ENCODE measurements at places on chromosomes 13 and 19.

- no peak for DNase-seq
Observed at GRCh38 chr13:23349161-23349897, 84.2 kb downstream of the SACS start.

- peak; percentile 9 for DNase-seq
Observed at GRCh38 chr19:35509018-35509652, 4.3 kb downstream of the DMKN start.

DNA sequence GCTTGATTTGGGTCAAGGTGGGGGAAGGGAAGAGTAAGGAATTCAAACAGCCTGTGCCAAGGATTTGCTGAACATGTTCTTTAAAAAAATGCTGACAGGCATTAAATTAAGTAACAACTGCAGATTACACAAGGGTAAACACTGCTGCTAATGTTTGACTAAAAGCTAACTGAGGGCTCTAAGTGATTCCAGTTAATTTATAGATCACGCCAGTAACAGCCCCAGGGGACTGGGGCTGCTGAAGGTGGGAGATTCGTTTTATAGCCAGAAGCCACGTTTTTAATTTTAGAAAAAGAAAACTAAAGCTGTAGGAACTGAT, 321.7 kb downstream of the DLEU7 start:
- DNase-seq = no peak

- DNase-seq = no peak
Observed at GRCh38 chr13:39326469-39327171, 276.4 kb downstream of the LHFPL6 start.

DNA sequence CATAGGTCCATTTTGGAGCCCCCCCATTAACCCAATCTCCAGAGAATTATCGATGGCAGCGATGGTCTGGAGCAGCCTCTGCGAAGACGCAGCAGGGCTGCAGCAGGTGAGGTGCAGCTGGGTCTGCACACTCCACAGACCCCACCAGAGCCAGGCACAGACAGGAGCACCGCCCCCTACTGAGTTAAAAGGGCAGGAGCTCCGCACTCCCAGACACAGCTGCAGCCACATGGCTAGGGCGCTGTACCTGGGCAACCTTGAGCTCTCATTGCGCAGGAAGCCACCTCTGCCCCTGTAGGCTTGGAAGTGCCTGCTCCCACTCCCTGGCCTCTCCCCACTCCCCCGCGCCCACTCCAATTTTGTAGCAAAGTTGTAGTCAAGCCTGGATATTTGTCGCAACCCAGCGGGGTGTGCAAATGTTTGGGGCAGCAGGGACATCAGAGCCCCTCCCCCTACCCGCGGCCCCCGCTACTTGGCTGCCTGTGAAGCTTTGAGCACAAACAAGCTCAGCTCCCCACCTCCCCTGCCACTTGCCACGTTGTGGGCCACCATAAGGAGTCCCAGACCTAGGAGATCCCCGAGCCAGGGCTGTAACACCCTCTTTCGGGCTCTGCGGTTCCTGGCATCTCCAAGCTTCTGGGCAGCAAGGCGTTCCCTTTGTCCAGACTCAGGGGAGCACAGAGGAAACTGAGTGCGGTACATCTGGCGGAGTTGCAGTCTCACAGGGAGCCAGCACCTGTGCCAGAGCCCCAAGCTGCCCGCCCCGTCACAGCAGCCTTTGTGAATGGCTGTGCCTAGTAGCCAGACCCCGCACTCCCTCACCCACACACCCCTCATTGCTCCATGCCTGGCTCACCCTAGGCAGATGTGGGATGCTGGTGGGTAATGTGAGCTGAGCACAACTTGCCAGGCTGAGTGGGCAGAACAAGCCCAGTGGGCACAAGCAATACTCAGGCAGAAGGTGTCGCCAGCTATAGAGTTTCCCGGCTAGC, 949.7 kb upstream of the SLITRK1 start:
- no peak for DNase-seq

DNA sequence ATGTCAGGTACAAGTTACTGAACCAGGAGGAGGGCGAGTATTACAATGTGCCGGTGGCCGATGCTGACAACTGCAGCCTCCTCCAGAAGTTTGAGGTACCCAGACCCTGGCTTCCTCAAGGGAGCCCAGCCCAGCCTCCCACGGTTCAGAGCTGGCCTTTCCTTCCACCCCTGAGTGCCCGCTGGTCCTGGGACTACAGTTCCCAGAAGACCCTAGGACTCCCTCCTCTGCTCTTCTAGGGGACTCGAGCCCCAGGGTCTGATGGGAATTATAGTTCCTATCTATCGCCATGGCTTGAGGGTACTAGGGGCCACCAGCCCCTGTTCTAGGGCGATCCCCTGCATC, 11.0 kb downstream of the PRKCG start:
- no peak for DNase-seq

DNA sequence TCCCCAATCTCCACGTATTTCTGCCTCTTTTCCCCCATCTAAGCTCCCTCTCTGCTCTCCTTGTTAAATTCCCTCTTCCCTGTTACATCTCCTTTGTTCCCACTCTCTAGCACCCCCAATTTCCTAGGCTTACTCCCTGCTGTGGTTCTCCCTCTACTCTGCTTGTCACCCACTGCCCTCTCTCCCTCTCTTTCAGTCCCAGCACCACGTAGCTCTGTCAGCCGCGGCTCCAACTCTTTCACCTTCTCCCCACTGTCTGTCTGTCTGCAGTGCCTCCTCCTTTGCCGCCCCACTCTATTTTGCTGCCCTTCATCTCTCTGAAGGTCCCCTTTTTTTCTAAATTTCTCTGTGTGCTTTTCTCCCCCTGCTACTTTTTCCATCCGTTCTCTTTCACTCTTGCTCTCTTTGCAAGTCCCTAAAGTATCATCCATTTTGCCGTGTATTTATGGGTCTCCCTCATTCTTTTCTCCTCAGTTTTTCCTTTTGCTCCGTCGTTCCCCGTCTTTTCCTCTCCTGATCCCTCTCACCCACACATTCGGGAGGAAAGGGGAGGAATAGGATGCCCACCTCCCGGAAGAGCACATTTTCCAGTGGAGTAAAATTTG, 937 bp downstream of the ZNF841 start:
- DNase-seq = no peak

- no peak for DNase-seq
Observed at GRCh38 chr13:77514336-77514726, 21.2 kb upstream of the SCEL start.

DNA sequence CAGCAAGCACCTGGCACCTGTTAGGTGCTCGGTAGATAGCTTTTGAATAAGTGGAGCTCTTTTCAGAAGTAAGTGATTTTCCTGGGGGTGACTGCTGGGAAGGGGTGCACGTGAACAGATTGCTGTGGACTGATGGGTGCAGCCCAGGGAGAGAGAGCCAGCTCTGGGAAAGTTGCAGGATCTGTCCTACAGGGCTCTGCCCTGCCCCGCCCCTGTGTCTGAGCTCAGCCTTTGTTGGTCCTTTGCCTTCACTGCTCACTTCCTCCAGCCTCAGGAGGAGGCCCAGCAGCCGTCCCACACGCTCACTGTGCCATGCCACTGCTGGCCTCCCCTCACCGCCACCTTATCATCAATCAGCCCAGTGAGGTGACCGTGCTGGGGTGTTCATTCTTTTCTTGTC, 33.7 kb upstream of the TEX29 start:
- DNase-seq = no peak

- no peak for DNase-seq
Observed at GRCh38 chr13:51004111-51004865, 94.7 kb downstream of the RNASEH2B start.

DNA sequence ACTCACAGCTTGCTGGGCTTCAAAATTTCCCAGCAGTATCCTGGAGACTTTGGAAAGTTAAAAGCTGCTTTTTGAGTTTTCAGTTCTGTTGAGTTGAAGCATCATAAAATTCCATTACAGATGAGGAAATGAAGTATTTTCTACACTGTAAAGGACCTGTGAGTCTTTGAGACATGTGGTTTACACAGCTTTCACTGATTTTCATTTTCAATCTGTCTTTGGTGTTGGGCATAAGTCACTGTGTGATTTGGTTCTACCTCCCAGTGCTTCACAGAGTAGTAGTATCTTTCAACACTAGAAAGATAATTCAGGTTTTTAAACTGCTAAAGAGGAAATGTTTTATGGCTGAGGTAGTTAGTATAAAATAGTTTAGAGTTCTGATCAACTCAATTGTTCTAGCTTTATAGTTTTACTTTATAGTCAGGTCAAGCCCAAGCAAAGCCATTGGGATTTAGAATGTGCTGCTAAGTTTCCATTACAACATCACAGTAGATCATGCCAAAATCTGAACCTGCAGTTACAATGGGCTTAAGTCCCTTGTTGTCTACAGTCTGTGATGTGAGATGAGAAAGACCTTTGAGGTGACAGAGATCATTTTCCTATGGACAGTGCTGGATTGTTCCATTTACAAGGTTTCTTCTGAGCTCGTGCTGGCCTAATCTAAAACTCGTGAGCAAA, 161.6 kb downstream of the FLT1 start:
- DNase-seq = no peak

- no peak for DNase-seq
Observed at GRCh38 chr19:54478677-54479266, 5.7 kb upstream of the CDC42EP5 start.

DNA sequence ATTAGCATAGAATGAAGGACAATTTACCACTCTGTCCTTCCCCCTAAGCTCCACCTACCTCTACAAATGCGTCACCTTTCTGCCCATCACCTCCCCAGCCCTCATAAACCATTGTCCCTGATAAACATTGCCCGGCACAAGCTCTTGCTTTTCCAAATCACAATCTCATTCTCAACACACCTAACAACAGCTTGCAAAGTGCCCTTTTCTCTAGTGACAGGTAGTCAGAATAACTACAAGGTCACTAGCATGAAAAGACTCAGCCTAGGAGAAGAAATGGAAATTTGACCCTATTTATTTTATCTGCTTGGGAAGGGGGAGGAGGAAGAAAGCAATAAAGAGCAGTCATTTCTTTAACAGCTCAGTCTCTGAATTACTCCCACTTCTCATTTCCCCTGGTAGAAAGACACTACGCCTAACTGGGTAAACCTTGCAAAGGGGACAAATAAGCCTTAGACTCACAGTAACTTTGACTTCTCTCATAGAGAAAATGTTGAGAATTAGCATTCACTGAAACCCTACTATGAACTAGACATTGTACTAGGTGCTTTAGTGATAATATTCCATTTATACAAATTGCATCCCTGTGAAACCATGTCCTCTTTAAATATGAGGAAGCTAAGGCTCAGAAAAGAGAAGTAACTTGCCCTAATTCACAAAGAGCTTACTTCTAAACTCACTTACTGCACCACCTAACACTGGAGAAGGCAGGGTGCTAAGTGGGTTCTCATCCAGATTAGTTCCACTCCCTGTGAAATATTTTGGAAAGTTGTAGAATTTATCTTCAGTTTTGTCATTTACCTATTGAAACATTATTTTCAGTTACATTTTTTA, 116.2 kb upstream of the FNDC3A start:
- DNase-seq = no peak
